ENCODE measurements at places on chromosomes 16 and 17.

DNA sequence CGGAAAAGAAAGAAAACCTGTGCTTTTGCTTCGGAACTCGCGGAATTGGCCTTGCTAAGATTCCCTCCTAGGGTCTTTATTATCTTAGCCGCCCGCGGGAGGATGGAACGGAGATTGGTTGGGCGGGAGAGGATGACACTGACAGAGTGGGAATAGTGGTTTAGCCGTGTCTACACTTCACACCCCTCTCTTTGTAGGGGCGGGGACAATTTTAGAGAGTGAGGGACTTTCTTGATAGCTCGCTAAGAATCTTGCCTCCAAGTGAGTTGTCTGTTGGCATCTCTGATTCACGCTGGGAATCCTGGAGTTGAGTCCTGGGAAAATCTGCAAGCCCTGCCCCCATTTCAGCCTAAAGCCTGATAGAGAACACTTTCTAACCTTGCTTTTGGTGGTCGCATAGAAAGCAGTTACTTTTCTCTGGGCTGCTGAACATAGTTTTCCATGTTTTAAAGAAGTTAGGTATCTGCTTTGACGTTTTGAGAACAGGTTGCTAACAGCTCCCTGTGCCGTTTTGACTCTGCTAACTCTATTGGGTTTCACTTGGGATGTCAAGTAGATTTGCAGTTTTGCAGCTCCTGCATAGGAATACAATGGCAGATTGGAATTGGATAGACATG is 697 bp downstream of the NOL11 start:
- peak; percentile 31 for DNase-seq

GRCh38 chr16:17561056-17561455 is 90.3 kb upstream of the XYLT1 start:
- no peak for DNase-seq

DNA sequence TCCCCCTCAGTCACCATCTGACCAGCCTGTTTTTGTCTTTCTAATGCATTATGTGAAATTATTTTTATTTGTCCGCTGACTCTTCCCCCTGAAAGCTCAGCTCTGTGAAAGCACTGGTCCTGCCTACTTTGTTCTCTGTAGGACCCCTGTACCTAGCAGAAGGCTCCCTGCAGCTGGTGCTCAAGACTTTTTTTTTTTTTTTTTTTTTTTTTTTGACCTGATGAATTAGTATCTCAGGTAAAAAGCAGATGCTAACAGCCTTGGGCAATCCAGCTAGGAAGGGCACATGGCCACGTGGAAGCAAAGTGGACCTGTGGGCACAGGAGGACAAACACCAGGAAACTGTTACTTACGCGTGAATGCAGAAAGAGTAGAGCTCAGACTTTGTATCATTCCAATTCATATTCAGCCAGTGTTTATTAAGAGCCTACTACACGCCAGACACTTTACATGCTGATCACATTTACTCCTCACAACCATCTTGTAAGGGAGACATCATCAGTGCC is 629 bp upstream of the UNC119 start:
- DNase-seq, result no peak

DNA sequence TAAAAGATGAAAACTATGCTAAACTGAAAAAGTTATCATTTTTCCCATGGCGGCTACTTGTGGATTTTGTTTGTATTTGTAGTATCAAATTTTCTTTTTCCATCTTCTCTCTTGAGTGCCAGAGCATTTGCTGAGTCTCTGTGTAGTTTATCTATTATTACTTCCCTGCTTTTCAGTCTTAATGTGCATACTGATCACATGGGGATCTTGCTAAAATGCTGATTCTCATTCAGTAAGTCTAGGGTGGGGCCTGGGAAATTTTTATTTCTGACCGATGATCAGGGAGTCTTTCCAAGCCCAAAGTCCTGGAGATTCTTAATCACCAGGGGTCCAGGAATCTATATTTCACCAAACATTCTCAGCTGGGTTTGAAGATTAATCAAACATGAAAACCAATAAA is 189.0 kb upstream of the GOT2 start:
- no peak for DNase-seq
